ENCODE measurements at places on chromosomes 3 and 15.

- no peak for DNase-seq
Measured at GRCh38 chr3:134737516-134737915, 57.5 kb upstream of the EPHB1 start.

DNA sequence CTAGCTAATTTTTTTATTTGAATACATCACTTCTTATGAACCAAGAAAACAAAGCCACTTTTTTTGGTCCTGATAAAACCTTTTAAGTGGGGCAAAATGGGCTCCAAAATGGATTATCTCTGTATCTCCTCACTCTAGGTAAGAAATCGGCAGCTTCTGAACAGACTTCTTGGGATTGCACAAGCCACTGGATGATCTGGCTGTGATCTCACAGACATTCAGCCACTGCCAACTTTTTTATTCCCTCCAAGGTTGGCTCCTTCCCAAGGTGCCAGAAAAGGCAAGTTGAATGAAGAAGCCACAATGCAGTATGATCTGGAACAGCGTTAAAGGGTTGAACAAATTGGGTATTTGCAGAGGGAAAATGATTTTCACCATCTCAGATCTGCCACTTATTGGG lies 73.2 kb downstream of the PRICKLE2 start:
- no peak for DNase-seq

- peak; percentile 61 for DNase-seq
Measured at GRCh38 chr3:151387842-151388241, 3.3 kb upstream of the P2RY12 start.

DNA sequence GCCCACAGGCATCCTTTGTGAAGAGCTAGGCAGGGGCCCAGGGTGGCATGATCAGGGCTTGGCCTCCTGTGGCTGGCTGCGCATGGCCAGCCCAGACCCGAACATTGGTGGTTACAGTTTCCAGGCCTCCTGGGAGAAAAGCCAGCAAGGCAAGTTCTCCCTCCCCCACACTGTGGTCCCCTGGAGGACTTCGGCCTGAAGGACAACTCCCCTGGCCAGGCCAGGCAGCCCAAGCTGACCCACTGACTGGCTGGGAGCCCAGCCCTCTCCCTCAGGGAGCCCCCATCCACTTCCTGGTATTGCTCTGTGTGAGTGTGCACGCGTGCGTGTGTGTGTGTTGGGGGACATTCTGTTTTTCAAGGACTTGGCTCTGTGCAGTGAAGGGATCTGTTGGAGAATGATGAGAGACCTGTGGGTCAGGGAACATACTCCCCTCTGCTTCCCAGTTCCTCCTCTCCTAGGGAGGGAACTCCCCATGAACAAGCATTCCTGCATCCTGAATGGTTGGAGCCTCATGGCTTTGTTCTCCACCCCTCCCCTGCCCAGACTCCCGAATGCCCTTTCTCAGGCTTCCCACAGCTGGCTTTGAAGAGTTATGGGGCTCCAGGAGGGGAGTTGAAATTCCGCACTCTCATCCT lies 29.5 kb downstream of the CORO2B start:
- no peak for DNase-seq

DNA sequence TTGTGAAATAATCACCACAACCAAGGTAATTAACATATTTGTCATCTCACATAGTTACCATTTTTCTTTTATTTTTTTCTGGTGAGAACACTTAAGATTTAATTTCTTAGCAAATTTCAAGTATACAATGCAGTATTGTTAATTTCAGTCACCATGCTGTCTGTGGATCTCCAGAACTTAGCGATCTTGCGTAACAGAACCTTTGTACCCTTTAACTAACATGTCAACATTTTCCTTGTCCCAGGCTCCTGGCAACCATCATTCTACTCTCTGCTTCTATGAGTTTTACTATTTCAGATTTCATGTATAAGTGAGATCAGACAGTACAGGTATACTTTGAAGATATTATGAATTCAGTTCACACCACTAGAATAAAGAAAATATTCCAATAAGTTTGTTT lies 154.4 kb downstream of the KCNAB1 start:
- DNase-seq, result no peak

Measured in CD14-positive monocyte (primary cell).